ENCODE measurements at places on chromosomes 6 and 20.

- DNase-seq, result no peak
These were observed 144.8 kb downstream of the ZNF217 start for GRCh38 chr20:53448875-53449274.

- peak; percentile 16 for DNase-seq
These were observed 222.9 kb downstream of the UBE3D start for GRCh38 chr6:82842721-82843120.

DNA sequence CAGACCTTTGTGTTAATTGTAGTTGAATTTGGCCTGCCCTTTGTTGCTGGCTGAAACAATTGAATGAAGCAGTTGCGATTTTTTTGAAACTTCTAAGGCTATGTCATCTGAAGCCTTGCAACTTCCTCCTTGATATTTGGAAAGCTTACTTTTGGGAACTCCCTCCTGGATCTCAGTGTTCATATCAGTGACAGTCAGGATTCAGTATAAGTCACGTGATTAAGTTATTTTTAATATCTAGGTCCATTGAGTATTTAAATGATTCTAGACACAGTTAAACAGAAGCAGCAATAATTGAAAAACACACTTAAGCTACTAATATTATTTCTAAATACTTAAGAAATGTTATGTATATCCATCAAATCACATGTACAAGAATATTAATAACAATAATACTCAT is 951.3 kb downstream of the GRIK2 start:
- no peak for DNase-seq

DNA sequence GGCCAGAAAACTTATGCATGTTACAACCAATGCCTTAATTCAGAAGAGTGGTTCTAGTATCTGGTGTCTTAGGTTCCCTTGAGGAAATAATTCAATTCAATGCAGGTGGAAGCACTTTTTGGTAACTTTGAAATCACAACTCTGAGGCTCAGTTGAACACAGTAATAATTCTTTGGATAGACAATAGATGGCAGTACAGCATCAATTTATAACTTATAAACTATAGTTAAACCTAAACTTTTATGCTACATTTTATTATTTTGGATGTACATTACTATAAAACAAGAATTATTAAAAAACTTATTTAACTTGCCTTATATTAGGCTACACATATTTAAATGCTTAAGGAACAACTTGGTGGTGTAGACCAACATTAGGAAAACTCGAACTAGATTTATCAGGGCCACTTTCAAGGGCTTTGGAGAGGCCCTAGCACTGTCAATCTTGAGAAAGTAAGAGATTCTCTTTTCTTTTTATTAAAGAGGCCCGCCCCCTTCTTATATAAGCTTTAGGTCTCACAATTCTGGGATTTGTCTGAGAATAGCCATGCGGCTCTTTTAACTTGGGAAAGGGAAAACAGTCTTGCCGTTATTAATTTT is 85.9 kb downstream of the CRYBG1 start:
- DNase-seq, result no peak

DNA sequence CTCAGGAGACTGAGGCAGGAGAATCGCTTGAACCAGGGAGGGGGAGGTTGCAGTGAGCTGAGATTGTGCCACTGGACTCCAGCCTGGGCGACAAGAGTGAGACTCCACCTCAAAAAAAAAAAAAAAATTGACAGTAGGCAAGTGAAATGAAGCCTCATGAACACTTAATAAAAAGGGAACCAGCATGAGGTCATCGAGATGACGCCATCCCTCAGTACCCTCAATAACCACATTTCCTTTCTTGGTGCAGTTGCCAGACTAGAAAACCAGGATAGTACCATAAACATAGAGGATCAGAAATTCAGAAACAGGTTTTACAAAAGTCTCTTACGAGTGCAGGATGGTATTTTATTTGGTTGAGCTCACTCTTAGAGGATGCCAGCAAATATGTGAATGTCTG is 584.1 kb downstream of the MAFB start:
- DNase-seq, result no peak

DNA sequence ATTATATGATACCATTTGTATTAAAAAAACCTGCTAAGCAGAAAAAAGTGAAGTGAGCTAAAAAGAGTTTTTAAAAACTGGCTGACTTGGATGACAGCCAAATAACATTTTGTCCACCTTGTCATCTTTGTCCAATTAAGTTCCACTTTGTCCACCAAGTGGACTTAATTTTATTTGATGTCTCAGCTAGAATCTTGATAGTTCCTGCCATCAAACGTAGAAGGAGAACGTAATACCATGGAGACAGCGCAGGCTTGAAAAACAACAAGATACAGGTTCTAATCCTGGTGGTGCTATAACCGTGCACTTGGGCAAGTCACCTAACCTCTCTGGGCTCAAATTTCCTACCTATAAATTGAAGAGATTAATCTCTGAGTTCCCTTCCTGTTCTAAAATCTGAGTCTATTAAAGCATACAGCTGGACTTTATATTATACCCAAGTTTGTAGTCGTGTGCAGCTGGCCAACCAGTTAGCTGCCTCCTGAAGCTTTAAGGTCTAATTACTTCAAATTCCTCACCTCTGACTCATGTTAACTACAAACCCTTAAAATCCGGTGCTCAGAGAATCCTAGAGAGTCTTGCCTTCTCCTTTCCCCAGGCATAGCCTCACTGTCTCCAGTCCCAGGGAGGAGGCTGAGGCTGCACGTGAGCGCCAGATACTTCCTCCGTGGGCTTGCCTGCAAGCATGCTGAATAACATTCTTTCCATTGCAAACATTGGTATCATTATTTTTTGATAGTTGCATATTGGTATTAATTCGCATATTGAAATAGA is 16.8 kb downstream of the TMEM244 start:
- DNase-seq, result peak; percentile 31

DNA sequence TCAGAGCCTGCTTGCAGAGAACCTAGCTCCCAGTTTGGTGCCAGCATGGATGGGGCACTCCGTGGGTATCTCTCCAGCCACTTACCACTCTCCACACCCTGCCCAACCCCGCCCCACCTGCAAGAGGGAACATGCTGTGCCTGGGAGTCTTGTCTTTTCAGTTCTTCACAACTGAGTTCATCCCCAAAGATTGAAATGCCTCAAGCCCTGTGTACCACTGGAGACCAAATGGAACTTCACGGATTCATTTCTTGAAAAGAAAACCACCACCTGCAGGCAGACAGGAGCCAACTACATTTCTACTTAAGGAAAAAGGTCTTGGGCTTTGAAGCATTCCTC is 50.1 kb downstream of the TRERF1 start:
- no peak for DNase-seq

- no peak for DNase-seq
These were observed 16.6 kb downstream of the HRH3 start for GRCh38 chr20:62203378-62204030.

DNA sequence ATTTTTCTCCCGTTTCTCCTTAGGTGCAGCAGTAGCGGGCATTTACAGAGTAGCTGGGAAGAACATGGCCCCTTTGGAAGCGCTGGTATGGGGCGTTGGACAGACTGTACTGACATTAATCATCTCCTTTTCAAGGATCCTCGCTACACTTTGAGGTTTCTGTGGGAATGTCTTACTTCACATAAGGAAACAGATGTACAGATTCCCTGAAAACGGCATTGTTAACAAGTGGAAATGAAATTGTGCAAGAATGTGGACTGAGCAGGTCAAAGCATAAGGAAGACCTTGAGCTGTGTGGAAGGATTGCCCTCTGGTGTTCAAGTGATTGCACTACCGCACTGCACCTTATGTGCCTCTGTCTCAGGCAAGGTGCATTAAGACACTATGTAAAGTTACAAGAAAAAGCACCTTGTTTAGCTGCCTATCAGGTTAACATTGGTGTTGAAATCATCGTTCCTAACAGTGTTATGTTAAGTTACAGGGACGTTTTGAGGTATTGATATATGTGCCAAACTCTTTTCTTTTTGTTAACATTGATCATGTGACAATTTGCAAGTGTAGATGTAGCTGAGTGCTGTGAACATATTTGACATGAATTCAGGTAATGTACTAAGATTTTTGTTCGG is 38.0 kb downstream of the TMEM170B start:
- DNase-seq, result peak; percentile 70

GRCh38 chr20:11231742-11232648 is 558.2 kb upstream of the JAG1 start:
- no peak for DNase-seq

DNA sequence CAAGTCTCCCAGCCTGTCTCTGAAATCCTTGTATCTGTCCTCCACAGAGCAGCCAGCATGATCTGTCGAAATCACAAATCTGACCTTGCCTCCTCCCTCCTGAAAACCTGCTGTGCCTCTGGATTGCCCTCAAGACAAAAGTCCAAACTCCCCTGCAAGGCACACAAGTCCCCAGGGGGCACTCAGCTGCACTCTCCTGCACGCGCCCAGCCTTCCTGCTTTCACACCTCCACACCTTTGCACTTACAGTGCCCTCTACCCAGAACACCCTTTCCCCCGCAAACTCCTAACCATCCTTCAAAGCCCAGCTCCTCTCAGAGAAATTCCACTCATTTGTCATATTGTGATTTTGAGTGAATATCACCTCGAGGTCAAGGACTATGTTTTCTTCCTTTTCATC is 83.4 kb upstream of the TOP1 start:
- no peak for DNase-seq

DNA sequence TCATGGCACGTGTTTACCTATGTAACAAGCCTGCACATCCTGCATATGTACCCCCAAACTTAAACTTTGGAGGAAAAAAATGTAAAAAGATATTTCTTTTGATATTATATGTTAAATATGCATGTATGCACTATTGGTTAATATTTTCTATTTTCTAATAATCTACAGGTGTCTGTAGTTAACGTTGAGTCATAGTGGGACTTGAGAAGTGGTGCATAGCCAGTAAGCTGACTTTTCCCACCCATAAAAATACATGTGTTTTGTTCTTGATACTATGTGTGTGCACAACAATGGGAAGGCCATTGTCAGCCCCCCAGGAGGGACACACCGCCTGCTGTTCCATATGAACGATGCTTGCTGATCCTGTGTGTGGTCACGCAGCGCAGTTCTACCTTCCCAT is 49.1 kb downstream of the FAM120B start:
- no peak for DNase-seq

DNA sequence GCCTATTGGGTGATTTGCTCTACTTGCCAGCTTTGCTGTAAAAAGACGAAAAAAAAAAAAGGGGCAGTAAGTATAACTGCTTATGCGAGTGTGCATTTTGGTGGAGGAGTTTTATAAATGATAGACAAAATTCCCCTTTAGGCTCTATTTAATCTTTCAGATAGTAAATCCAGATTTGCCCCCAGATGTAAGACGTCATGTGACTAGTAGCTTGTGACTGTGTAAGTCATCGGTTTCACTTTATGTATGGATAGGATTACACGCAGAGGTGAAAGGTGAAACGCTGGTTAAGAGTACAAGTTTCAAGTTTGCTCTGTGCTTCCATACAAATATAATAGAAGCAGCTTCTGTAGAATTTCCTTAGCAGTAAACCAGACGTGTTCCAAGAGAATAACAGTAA is 7.9 kb downstream of the RAB32 start:
- no peak for DNase-seq

GRCh38 chr6:166478782-166479592 is 96.2 kb upstream of the MPC1 start:
- no peak for DNase-seq

Data from AG08396 (cell line).